ENCODE measurements at places on chromosomes 16 and 17.

DNA sequence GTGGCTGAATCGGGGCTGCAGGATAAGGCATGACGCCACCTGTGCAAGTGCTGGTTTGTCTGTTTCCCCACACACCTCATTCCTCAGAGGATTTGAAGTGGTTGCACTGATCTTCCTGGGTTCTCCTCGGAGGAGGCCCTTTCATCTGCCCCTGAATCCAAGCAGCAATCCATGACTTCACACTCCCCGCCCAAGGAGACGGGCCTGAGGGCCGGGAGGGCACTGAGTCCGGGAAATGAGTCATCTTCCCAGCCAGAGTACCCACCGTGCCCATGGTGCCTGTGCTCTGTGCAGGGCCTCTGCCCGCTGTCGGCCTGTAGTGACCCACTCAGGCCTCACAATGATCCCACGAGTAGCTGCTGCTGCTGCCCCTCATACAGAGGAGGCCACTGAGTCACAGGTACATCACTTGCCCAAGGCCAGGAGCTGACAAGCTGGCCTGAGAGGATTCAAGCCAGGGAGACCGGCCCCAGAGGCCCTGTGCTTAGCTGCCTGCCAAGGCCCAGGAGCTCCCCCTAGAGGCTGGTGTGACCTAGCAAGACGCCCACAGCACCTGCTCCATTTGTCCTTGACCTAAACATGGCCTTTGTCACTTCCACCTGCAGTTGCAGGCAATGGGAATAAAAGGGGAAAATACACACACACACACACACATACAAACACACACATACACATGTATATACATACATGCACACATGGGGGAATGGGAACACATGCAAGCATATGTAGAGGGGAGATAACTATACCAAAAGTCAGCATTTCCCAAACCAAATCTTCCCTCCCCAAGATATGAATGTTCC, 240.0 kb downstream of the C16orf95 start:
- DNase-seq = peak; percentile 24

DNA sequence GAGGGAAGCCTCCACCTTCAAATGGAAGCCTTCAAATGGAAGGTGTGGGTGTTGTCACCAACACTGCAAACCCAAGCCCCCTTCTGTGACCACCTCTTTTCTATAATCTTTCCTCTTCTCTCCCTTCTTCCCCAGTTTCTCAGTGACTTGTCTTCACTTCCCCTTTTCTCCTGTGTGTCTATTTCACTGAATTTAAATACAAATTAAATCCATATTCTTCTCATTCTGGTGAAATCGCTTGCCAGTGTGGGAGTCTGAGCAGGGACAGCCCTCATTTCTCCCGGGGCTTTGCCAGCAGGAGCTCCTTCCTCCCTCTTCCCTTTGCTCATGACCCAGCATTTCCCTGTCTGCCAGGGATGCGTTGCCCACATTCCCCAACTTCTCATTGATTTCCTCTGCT, 6.4 kb upstream of the ITGAX start:
- DNase-seq = no peak

DNA sequence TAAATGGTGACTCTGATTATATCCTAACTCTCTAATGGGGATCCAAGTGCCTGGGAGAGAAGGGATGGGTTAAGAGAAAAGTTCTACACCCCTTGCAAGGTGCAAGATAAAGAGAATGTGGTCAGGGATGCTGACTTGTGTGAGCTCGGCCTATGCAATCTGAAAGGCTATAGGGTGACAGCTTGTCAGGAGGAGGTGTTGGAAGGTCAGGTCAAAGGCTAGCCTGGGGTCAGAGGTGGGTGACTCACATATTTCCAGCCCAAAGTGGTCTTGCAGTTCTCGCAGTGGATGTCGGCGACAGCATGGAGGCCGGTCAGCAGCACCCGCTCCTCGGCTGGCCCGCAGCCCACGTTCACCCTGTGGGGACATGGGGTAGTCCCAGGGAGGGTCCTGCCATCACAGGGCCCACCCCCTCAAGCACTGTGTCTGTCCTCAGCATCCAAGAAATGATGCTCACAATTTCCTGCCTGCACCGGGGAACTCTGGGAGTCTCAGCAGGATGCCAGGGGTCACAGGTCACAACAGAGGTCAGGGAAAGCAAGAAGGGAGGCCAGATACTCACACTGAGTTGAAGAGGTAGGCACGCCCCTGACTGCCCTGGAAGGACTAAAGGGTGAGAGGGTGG, 1.4 kb downstream of the YPEL3 start:
- no peak for DNase-seq

DNA sequence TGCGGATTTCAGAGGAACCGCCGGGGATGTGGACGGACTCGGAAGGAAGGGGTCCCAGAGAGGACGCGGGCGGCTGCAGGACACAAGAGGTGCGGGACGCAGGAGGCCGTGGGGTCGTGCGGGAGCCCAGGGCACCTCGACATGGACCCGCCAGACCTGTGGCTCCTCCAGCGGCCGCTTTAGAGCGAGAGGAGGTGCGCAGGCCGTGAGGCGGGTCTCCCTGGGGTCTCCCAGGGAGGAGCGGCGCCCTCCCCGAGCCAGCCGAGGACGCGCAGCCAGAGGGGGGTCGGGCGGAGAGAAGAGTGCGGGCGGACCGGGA, 6.8 kb upstream of the FLYWCH1 start:
- no peak for DNase-seq

- DNase-seq = no peak
Measured at GRCh38 chr16:85833219-85833920, 33.9 kb downstream of the COX4I1 start.

- DNase-seq = no peak
Measured at GRCh38 chr16:89784406-89784805, 32.0 kb downstream of the FANCA start.

GRCh38 chr16:75322740-75323139, 71.3 kb upstream of the BCAR1 start:
- no peak for DNase-seq

DNA sequence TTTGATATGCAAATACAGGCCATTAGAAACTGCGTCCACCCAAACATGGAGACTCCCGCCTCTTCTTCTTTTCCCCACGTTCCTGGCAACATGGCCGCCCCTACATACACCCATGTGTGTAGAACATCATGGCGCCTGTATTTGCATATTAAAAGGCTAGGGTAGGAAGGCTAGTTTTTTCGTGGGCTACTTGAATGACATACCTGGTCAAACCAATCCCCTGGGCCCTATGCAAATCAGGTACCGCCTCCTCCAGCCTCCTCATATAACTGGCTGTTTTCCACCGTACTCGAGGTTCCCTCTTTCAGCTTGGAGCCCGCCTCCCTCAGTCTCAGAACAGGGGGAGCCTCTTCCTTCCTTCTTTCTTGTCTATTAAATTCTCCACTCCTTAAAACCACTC, 840 bp upstream of the CD300LB start:
- peak; percentile 83 for DNase-seq

DNA sequence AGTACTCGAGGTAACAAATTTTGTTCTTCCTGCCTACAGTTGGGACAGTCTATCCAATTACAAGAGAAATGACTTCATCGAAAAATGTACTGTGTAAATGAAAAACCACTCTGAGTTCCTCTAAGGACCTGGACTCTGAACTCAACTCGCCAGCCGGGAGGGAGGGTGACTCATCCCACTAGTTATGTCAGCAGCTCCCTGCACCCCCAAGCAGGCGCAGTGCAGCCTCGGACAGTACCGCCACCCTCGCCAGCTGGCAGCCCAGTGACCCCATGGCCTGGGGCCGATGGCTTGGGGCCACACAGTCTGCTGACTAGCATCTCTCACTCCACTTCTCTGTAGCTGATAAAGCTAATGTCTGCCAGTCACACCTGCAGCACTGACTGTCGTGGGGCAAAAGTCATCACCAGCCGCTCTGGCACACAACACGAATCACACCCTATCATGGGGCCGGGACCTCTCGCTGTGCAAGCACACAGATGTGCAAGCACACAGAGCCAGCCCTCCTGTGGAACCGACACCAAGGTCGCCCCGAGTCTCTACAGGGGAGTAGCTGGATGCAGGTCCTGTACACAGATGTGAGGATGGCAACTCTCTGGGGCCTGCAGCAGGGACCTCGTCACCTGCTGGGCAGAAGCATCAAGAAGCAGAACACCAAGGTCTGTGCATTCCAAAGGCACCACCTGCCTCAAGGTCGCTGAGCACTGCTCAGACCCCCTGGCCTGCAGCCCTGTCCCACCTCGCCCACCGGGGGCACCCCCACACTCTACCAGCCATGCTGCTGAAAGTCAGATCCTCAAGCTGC, 5.7 kb downstream of the CSNK1D start:
- no peak for DNase-seq

GRCh38 chr17:40425741-40426140, 8.0 kb upstream of the TOP2A start:
- no peak for DNase-seq

GRCh38 chr17:80873307-80873951, 118.2 kb upstream of the CHMP6 start:
- no peak for DNase-seq

DNA sequence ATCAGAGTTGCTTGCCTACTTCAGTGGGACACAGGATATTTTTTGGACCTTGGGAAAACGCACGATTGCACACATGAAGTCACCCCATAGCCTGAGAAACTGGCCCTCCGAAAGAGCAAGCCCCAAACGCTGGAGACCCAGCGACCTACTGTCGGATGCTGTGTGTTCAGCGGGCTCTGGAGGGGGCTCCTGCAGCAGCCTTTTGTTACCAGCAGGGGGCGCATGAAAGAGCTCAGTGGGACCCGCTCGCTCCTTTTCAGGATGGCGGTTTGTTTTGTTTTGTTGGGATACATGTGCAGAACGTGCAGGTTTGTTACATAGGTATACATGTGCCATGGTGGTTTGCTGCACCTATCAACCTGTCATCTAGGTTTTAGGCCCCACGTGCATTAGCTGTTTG, 28.4 kb downstream of the MYH3 start:
- no peak for DNase-seq

DNA sequence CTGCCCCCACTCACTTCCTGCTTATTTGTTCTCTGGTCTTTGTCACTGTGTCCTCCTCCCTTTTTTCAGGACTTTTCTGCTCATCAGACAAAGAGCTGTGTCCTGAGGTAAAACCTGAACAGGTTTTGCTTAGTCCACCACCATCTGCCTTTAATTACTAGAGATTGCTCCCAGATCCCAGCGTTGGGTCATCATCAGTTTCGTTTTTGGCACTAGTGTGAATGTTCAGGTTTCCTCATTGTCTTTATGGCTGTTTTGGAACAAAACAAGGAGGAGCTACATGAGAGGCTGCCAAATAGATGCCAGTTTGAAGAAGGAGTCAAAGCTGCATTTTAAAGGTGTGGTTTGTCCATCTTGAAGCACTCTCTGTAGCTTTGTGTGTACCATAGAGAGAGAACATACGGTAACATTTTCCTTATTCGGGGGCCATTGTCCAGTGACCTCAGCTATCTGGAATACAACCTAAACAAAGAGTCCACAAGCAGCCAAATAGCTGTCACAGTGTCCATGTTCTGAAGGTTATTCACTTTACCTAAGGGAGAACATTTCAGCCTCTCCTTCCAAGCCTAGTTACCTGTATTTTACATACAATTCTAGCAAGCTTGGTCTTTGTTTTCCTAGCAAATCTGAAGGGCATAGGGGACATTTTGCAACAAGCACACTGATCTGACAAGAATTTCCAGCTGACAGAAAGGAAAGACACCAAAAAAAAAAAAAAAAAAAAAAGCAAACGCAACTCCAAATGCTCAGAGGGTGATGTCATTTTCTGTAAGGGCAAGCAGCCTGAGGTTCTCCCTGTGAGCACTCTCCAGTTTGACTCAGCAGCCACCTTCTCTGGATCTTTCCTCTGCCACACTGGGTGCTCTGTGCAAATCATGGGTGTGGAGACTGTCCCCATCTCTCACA, 196.1 kb downstream of the NTN1 start:
- DNase-seq = no peak

DNA sequence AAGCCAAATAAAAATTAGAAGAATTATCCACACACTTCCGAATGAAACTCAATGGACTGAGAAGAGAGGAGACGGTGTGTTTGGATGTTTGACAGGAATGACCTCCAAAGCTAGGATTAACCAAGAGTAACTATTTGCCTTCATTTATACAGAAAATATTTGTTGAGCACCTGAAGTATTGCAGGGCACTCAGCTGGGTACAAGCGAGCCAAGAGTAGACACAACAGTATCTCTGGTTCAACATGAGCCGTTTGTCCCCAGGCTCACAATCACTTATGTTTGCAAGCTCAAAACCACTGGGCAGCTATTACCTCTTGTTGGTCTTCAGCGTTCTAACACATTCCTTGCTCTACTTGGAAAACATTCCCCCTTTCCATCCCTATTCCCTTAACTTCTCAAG, 38.8 kb downstream of the MAF start:
- no peak for DNase-seq

GRCh38 chr16:85390511-85391174, 222.5 kb upstream of the GSE1 start:
- no peak for DNase-seq
